Bronchial epithelial cell (primary cell): ENCODE measurements at places on chromosomes 4 and X. TPM values are rescaled to one million over a fixed set of nuclear protein-coding genes. Genes with fewer than 3 reads are reported as not detected.

DNA sequence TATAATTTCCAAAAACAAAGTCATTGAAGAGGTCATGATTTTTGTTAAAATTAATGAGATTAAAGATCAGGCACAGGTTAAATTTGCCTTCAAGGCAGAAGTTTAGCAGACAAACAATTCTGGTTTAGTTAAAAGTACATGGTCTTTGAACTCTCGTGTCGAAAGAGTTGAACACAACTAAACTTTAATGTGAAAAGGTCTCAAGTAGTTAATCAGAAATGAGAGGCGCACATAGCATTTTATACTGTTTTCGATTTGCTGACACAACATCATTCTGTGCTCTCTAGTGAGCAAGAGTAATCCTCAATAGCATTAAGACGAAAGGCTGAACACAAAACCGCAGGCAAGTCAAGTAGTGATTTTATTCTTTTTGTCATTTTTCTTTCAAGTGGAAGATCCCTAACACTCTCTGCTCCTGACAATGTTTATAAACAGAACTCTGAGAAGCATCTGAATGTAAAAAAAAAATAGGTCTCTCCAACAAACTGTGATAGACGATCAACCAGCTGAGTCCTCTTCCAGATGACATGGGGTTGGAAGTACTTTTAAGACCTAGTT, 49.8 kb downstream of the SH3RF1 start:
- DNase-seq = no peak

Gene EDNRA
- total RNA-seq = 3.7 and 8.1 TPM in 2 replicates

DNA sequence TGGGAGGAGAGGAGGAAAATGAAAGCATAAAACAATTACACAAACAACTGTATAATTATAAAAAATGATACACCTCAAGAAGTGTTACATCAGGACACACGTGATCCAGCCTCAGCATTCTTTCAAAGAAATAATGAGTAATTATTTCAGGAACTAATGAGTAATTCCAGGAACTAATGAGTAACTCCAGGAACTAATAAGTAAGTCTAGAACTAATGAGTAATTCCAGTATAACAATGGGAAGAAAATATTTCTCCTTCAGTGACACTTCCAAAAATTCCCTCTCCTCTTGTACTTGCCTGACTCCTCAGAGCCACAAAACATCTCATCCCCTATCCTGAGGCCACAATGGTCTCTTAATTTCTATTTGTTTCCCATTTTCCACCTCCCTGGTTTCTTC, 63.5 kb upstream of the COL25A1 start:
- DNase-seq = peak; percentile 97

GRCh38 chr4:15396157-15396800, 31.6 kb upstream of the C1QTNF7 start:
- DNase-seq = peak; percentile 55

- no peak for DNase-seq
Measured at GRCh38 chrX:104117759-104118158, 5.4 kb downstream of the ZCCHC18 start.

DNA sequence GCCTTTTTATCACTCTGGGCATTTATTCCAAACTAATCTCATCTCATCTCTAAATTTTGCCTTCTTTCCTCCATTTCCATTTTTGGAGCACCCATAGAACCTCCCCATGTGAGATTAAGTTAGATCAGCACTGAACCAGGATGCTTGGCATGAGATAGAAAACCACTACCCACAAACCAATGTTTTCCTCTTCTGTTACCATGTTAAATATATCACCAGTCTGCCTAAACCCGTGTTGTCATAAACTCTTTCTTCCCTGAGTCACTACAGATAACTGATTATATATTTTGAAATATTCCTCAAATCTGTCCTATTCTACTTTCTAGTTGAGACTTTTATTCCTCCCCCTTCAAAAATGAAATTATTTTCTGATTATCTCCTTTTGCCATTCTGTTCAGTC, 37.6 kb downstream of the GABRB1 start:
- DNase-seq = no peak

Gene PCDH18
- under 0.01 and 1.6 TPM in 2 replicates for total RNA-seq
